ENCODE measurements at places on chromosomes 13 and 19.
A peak's percentile ranks its signal among the peaks of the same experiment; 100 is the strongest.

DNA sequence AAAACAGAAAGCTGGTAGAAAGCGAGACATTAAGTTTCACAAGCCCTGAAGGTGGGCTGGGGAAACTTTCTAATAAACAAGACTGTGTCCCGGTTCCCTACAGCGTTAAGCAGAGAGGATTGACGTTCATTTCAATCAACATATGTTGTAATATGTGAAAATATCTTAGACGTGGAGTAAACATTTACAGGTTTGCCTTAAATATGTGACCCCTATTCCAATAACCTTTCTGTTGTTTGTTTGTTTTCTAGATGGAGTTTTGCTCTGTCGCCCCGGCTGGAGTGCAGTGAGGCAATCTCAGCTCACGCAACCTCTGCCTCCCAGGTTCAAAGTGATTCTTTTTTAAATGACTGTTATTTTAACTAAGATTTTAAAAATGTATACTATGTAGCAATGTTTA lies 526.2 kb downstream of the SUCLA2 start:
- no peak for DNase-seq

DNA sequence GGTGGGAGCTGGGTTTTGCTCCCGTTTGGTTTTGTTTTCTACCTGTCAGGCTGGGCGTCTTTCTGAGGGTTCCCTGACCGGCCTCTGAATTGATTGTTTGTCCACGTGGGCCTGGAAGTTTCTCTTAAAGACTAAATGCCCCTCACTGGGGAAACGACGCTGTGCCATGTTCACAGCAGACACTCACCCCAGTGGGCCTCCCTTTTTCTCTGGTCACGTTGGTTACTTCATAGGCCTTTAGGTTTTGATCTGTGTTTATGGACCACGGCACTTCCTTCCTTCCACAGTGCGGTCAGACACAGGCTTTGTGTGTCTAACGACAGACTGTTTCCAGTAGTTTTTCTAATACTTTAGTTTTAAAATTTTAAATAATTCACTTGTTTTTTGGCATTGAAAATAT lies 20.1 kb upstream of the NDUFS7 start:
- DNase-seq = peak; percentile 50

GRCh38 chr13:41296879-41297646 lies 14.0 kb upstream of the NAA16 start:
- no peak for DNase-seq

- DNase-seq = no peak
Measured at GRCh38 chr19:39830406-39830805, 3.6 kb downstream of the DYRK1B start.

- no peak for DNase-seq
Measured at GRCh38 chr13:51934461-51935087, 72.8 kb downstream of the CCDC70 start.

- DNase-seq = no peak
Measured at GRCh38 chr13:27242702-27243101, 8.7 kb upstream of the RPL21 start.
